Esophagus squamous epithelium (tissue), 5 donors: ENCODE measurements at places on chromosomes 4 and X. TPM values are rescaled to one million over a fixed set of nuclear protein-coding genes. Genes with fewer than 3 reads are reported as not detected.

GRCh38 chrX:123665197-123665596 is 67.7 kb downstream of the THOC2 start:
- no peaks in the 10 kb centered on the region for H3K4me1 ChIP-seq
- no peak overlapping the region for H3K27ac ChIP-seq
- DNase-seq = no peak
- H3K27me3 ChIP-seq = no peaks in the 10 kb centered on the region
- no peak overlapping the region for H3K4me3 ChIP-seq
- no peaks in the 10 kb centered on the region for H3K36me3 ChIP-seq

GRCh38 chr4:94570558-94570957 is 118.8 kb downstream of the PDLIM5 start:
- H3K4me3 ChIP-seq = no peak overlapping the region
- no peak for DNase-seq
- H3K27ac ChIP-seq = no peak overlapping the region
- no peaks in the 10 kb centered on the region for H3K36me3 ChIP-seq
- H3K4me1 ChIP-seq = no peaks in the 10 kb centered on the region
- H3K27me3 ChIP-seq = no peaks in the 10 kb centered on the region

- H3K27me3 ChIP-seq = no peaks in the 10 kb centered on the region
- no peak overlapping the region for H3K27ac ChIP-seq
- no peak for DNase-seq
- H3K4me1 ChIP-seq = peaks cover 28% of the 10 kb centered on the region
- no peaks in the 10 kb centered on the region for H3K36me3 ChIP-seq
- no peak overlapping the region for H3K4me3 ChIP-seq
Measured at GRCh38 chr4:183344523-183345255, 22.5 kb upstream of the CLDN24 start.

DNA sequence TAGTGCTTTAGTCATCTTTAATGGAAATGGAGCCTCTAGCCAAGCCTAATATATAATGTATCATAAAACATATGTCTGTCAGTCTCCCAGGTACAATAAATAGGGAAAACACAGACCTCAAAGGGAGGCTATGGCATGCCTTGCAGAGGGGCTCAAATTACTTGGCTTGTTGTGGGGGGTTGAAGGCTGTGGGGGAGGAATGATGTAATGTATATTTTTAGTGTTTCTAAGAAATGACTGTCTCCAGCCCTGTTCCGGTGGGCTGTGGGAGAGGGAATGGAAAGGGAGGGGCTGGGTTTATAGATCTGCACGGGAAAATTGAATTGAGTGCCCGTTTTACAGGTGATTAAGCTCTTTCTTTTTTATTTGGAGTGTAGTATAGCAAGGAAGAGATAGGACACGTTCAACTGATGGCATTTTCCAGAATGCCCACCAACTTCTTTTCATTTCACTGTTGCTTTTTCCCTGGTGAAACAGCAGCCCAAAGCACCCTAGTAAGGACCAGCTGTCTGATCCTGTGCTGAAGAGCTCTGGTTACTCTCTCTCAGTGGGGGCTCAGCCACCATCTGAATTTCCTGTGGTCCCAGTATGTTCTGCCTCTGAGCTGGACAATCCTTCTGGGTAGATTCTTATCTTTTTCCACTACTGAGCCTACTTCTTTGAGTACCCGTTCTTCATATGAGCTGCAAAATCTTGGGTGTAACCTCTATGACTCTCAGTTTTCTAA is 220.7 kb upstream of the CASK start:
- H3K27me3 ChIP-seq = no peaks in the 10 kb centered on the region
- no peak overlapping the region for H3K4me3 ChIP-seq
- no peak for DNase-seq
- H3K36me3 ChIP-seq = no peaks in the 10 kb centered on the region
- H3K4me1 ChIP-seq = no peaks in the 10 kb centered on the region

The CT45A10 gene
- not detected for total RNA-seq

- H3K4me1 ChIP-seq = no peaks in the 10 kb centered on the region
- no peaks in the 10 kb centered on the region for H3K27me3 ChIP-seq
- no peaks in the 10 kb centered on the region for H3K36me3 ChIP-seq
- no peak overlapping the region for H3K27ac ChIP-seq
- DNase-seq = no peak
Measured at GRCh38 chr4:98728871-98729270, 70.5 kb upstream of the TSPAN5 start.

DNA sequence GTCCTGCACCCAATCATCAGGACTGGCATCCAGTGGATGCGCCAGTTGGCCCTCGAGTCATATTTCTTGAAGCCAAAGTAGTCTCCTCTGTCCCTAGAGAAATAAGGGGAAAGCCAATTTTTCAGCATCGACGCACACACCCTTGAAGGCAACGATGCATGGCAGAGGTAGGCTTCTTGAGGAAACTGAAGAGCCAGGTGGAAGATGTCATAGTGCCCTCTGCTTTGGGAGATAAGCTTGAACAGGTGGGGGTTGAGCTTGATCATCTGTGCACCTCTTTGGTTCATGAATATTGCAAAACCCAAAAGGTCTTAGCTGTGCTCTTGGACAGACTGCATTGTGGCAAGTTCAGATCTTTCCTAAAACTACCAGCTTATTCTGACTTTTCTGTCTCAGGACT is 34.6 kb upstream of the WDR1 start:
- H3K36me3 ChIP-seq = no peaks in the 10 kb centered on the region
- H3K4me3 ChIP-seq = no peak overlapping the region
- DNase-seq = no peak
- no peaks in the 10 kb centered on the region for H3K27me3 ChIP-seq

The SNX25 gene
- 5.5 TPM for total RNA-seq

The USP17L11 gene
- not detected for total RNA-seq

DNA sequence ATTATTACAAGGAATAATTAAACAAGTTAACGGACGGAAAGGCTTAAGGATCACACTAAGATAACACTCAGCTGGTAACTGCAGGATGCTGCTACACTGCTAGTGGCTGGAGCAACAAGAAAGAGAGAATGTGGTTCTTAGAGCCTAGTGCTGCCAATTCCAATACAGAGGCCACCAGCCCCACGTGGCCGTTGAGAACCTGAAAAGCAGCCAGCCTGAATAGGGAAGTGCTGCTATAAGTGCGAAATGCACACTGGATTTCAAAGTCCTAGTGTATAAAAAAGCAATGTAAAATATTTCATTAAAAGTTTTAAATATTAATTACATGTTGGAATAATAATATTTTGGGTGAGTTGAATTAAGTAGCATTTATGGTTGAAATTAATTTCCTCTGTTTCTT is 257.3 kb upstream of the TAPT1 start:
- no peak overlapping the region for H3K27ac ChIP-seq
- DNase-seq = no peak

DNA sequence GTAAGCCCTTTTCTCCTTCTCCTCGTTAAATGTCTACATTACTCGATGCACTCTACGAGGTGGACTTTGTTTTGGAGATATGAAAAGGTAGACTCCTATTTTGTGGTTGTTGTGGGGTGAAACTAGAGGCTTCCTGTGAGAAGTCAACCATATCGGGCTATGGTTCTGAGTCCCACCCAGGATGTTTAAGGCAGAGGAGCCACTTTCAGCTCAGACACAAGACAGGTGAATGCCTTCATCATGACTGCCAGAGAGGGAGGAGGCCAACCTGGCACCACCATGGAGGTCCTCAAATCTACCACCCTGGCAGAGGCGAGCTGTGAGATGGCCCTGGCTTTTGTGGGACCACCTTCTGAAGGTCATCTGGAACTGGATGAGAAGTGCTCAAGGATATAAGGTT is 154.4 kb upstream of the KLF3 start:
- no peaks in the 10 kb centered on the region for H3K27me3 ChIP-seq
- no peaks in the 10 kb centered on the region for H3K36me3 ChIP-seq
- no peak overlapping the region for H3K4me3 ChIP-seq
- no peak for DNase-seq
- H3K4me1 ChIP-seq = no peaks in the 10 kb centered on the region

DNA sequence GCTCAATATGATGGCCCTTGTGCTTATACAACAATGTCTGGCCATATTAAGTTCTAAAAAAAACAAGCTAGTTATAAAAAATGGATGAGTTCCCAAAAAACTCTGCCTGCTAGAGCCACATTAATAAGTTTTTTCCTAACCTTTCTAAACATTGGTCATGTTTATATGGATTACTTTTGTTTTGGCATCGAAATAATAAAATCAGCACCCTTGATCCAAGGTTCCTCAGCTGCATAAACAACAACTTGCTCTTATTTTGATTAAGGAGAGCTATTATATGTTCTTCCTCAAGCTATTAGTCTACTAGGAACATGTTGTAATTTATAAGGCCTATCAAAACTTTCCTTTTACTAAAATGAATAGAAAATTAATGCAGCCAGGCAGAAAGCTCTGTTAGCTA is 48.4 kb downstream of the UNC5C start:
- no peaks in the 10 kb centered on the region for H3K4me1 ChIP-seq
- H3K36me3 ChIP-seq = no peaks in the 10 kb centered on the region
- DNase-seq = no peak
- H3K4me3 ChIP-seq = no peak overlapping the region

The C4orf36 gene
- 3.4 TPM for total RNA-seq

The ADAM29 gene
- total RNA-seq = not detected

DNA sequence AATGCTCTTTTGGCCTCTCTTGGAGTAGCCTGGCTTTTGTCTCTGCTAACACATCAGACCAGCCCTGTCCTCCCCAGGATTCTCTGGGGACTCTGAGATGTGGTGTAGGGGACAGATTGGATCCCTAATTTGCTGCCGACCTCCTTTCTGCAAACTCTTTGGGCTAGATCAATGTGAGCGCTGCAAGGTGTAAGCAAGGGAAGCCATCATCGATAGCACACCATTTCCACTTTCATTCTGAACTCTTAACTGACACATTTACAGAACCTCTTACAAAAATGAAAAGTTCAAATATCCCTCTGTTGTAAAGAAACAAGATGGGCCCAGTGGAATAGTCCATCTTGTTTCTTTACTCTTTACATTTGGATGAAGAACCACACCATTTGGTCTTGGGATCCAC is 46.6 kb downstream of the PGRMC2 start:
- no peaks in the 10 kb centered on the region for H3K4me1 ChIP-seq
- H3K27ac ChIP-seq = no peak overlapping the region
- H3K4me3 ChIP-seq = no peak overlapping the region
- no peaks in the 10 kb centered on the region for H3K27me3 ChIP-seq
- H3K36me3 ChIP-seq = no peaks in the 10 kb centered on the region

The HPGDS gene
- 5.5 TPM for total RNA-seq

The CTAG2 gene
- not detected for total RNA-seq

DNA sequence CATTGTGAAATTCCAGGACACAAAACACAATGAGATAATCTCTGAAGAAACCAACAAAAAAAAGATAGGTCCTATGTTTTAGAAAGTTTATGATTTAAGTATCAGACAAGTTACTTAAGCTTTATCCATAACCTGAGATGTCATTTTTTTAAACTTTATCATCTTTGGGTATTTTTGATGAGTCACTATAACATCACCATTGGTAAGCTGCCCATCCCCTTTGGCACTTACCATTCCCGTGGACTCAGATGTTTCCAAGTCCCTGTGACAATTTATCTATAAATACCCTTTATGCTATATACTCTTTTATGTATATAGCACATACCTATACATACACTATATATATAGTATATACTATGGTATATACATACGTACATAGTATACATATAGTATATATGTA is 198.9 kb upstream of the GEMIN8 start:
- H3K4me1 ChIP-seq = no peaks in the 10 kb centered on the region
- no peak overlapping the region for H3K4me3 ChIP-seq
- no peaks in the 10 kb centered on the region for H3K27me3 ChIP-seq
- no peaks in the 10 kb centered on the region for H3K36me3 ChIP-seq
- no peak for DNase-seq

The APLN gene
- 0.38 TPM for total RNA-seq

GRCh38 chrX:118779581-118779980 is 44.0 kb upstream of the ZCCHC12 start:
- H3K27me3 ChIP-seq = no peaks in the 10 kb centered on the region
- no peaks in the 10 kb centered on the region for H3K4me1 ChIP-seq
- no peaks in the 10 kb centered on the region for H3K36me3 ChIP-seq
- no peak for DNase-seq

The LIN54 gene
- total RNA-seq = 17.3 TPM

The BANK1 gene
- 0.44 TPM for total RNA-seq

DNA sequence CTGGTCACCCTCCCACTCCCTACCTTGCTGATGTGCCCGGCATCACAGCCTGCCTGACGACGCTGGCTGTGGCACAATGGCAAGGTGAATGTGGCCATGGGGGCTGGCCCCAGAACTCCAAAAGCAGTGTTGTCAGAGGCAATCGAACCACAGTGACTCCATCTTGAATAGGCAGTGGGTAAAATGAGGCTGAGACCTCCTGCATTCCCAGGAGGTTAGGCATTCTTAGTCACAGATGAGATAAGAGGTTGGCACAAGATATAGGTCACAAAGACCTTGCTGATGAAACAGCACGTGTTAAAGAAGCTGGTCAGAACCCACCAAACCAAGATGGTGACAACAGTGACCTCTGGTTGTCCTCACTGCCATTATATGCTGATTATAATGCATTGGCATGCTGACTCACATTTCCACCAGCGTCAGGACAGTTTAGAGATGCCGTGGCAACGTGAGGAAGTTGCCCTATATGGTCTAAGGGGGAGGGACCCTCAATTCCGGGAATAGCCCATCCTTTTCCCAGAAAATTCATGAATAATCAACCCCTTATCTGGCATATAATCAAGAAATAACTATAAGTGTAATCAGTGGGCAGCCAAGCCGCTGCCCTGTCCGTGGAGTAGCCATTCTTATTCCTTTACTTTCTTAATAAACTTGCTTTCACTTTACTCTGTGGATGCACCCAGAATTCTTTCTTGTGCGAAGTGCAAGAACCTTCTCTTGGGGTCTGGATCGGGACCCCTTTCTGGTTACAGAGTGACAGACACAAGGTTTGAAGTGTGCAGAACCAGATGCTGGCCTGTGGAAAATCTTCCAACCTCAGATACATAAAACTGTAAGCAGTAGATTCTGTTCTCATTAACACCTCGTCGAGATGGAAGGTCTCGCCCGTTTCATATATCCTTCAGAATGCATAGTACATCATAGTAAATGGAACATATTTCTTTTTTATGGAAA is 26.8 kb upstream of the CLDN24 start:
- H3K4me1 ChIP-seq = peaks cover 57% of the 10 kb centered on the region
- peaks cover 5% of the 10 kb centered on the region for H3K27me3 ChIP-seq
- DNase-seq = no peak
- H3K36me3 ChIP-seq = no peaks in the 10 kb centered on the region

DNA sequence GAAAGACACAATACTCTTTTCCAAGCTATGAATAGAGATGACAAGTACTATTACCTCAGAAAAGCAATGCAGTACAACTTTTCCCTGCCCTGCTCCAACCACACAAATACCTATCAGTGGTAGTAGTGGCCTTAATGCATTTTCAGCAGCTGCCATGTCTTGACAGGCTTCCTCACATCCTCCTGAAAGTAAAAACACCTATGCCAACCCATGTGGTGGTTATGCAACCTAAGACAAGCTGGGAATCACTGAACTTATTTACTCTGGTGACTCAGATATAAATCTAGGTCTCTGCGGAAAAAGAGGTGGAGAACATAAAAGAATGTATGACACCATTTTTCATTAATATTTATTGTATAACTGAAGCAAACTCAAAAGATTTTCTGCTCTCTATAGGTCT is 14.5 kb downstream of the WDFY3 start:
- peaks cover 66% of the 10 kb centered on the region for H3K4me1 ChIP-seq
- H3K36me3 ChIP-seq = no peaks in the 10 kb centered on the region
- DNase-seq = no peak
- no peak overlapping the region for H3K4me3 ChIP-seq
- peak overlapping the region; percentile 79 for H3K27ac ChIP-seq
